ENCODE measurements at places on chromosomes 3 and 15.

GRCh38 chr3:46902188-46902631 lies 24.7 kb downstream of the PTH1R start:
- DNase-seq = no peak

- no peak for DNase-seq
Measured at GRCh38 chr3:170132335-170132734, 49.2 kb downstream of the PHC3 start.

- no peak for DNase-seq
Measured at GRCh38 chr3:45387171-45387570, 1.2 kb upstream of the LARS2 start.

GRCh38 chr3:144429719-144430121 lies 458.1 kb downstream of the DIPK2A start:
- peak; percentile 0 for DNase-seq

DNA sequence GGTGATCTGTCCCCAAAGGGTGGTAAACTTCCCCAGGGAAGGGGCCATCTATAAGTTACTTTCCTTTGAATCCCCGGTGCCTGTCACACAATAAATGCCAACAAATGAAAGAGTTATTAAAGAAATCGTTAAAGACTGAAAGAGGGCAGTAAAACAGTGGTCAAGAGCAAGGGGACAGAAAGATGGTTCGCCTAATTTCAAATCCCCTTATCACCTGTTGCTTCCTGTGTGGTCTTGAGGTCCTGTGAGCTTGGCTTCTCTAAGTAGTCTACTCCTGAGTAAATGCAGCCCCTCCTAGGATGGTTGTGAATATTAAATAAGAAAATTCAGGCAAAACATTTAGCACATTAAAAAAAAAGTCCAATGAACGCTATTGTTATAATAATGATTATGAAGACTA lies 225.7 kb upstream of the ADAMTS9 start:
- DNase-seq = no peak

- DNase-seq = no peak
Measured at GRCh38 chr3:23075496-23075895, 127.6 kb upstream of the UBE2E2 start.

DNA sequence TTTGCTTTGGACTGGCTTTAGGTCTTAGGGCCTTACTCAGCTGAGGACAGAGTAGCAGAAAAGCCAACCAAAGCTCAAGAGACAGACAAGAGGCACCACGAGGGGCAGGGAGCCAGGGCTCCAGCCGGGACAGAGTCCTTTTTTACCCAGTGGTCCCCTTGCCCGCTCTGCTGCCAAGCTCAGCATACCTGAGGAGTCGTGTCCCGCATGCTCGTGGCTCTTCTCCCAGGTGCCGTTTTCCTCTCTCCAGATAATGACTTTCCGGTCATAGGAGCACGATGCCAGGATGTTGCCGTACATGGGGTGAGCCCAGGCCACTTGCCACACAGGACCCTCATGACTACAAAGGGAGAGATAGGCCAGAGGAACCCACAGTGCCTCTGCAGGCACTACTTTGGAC lies 8.5 kb downstream of the SEC13 start:
- DNase-seq = no peak

- peak; percentile 63 for DNase-seq
Measured at GRCh38 chr3:170689296-170689829, 103.5 kb upstream of the SLC7A14 start.

Measured in lung microvascular endothelial cell (primary cell).